ENCODE measurements at places on chromosomes 11 and 22.

- no peak for DNase-seq
Observed at GRCh38 chr22:30221121-30221992, 25.2 kb downstream of the LIF start.

- DNase-seq = no peak
Observed at GRCh38 chr11:93735627-93736026, 5.7 kb downstream of the TAF1D start.

GRCh38 chr11:124415356-124415923 lies 9.2 kb downstream of the OR8B4 start:
- DNase-seq = peak; percentile 33

GRCh38 chr11:47400768-47401279 lies 7.6 kb upstream of the SLC39A13 start:
- no peak for DNase-seq

- DNase-seq = no peak
Observed at GRCh38 chr11:7495882-7496551, 10.7 kb downstream of the OLFML1 start.

DNA sequence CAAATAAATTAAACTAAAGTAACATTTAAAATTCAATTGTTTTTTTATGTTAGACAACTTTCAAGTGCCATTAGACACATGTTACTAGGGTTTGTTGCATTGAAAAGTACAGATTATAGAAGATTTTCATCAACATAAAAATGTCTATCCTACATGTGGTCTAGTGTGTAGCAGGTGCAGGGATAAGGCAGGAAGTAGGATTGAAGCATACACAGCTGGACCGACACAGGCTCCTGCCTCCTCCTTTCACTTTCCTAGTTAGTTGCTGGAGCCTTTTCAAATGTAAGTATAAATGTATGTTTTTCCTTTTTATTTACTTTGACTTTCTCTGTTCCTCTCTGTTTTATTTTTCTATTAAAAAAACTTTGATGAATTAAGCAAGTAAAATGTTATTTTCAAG lies 246.9 kb upstream of the LUZP2 start:
- no peak for DNase-seq

DNA sequence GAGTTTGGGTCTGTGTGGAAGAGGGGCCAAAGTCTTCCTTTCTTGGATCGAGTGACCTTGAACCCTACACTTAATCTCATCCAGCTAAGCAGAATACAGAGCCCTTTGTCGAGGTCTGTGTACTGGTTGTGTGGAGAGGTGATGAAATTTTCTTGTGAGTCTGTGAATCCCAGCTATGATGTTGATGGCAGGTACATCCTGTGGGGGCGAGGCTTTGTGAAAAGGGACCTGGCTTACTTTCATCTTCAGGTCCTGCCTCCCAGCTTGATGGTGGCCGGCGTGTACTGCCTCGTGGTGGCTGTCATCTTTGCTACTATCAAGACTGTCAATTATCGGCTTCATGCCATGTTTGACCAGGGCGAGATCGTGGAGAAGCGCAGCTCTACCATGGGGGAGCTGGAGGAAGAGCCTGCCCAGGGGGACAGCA lies 1.0 kb downstream of the PCNX3 start:
- DNase-seq = no peak

GRCh38 chr11:1151366-1152315 lies 6.1 kb upstream of the MUC5AC start:
- no peak for DNase-seq

GRCh38 chr11:110121204-110121603 lies 28.0 kb downstream of the ZC3H12C start:
- no peak for DNase-seq

- peak; percentile 94 for DNase-seq
Observed at GRCh38 chr11:89490981-89491690, at the start of gene NOX4. Gene NOX4 (minus strand): TSS chr11:89491375. CDS start chr11:89491246, 129 bp downstream.

- DNase-seq = no peak
Observed at GRCh38 chr11:7320306-7320705, 68.6 kb downstream of the SYT9 start.

GRCh38 chr11:65133724-65134123 lies 595 bp downstream of the SYVN1 start:
- DNase-seq = no peak

GRCh38 chr11:1116104-1116503 lies 41.4 kb downstream of the MUC2 start:
- DNase-seq = no peak

GRCh38 chr11:61162092-61162941 lies 1.1 kb upstream of the VPS37C start:
- DNase-seq = no peak

DNA sequence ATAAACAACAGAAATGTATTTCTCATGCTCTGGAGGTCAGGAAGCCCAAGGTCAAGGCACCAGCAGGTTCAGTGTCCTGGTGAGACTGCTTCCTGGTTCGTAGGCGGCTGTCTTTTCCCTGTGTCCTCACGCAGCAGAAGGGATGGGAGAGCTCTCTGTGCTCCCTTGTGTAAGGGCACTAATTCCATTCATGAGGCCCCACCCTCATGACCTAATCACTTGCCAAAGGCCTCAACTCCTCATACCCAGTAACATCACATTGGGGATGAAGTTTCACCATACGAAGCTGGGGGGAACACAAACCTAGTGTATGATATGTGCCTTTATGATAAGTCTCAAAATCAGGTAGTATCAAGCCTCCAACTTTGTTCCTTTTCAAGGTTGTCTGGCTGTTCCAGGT lies 38.6 kb upstream of the PANX2 start:
- DNase-seq = no peak

GRCh38 chr11:35005141-35005780 lies 88.8 kb downstream of the PDHX start:
- no peak for DNase-seq

GRCh38 chr11:112219476-112220232 lies 6.6 kb upstream of the PTS start:
- peak; percentile 67 for DNase-seq

- no peak for DNase-seq
Observed at GRCh38 chr11:132466983-132467382, 1065.3 kb downstream of the OPCML start.

GRCh38 chr22:37647928-37648327 lies 8.5 kb downstream of the SH3BP1 start:
- no peak for DNase-seq

DNA sequence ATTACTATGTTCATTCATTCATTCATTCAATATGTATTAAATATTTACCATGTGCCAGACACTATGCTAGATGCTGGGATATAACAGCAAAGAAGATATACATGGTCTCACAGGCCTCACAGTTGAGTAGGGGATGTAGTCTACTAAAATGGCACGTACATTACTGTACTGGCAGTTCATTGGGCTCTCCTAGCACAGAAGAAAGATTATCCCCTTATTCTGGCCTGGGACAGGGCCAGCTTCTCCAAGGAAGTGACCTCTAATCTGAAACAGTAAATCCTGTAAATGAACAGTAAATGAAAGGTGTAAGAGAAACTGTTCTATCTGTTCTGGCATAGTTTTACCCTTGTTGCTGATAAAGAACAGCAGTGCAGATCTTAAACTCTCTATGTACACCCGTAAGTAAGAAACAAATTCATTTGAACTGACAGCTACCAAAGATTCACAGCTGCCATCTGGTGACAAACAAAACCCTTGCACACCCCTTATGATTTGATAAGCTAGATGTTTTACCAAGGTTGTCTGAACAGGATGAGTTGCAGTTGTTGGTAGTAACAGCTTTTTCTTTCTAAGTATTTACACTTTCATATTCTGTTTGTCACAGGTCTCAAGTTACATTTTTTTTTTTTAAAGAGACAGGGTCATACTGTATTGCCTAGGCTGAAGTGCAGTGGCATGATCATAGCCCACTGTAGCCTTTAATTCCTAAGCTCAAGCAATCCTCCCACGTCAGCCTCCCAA lies 263.1 kb downstream of the TMEM135 start:
- peak; percentile 7 for DNase-seq

DNA sequence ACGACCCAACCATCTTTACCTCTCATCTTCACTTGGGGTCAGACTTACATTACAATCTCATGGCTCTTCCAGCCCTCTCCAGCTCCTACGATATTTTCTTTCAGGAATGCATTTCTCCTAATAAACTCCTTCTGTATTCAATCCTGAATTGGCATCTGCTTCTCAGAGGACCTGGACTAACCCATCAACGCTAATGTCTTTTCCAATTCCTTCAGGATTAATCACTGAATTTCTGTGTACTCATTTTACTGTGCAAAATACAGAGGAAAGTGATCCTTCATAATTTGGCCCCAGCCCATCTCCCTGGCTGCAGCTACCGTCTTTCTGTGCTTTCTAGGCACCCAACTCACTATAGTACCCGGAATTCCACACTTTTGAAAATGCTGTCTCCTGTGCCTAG lies 239.2 kb downstream of the METTL15 start:
- DNase-seq = no peak

DNA sequence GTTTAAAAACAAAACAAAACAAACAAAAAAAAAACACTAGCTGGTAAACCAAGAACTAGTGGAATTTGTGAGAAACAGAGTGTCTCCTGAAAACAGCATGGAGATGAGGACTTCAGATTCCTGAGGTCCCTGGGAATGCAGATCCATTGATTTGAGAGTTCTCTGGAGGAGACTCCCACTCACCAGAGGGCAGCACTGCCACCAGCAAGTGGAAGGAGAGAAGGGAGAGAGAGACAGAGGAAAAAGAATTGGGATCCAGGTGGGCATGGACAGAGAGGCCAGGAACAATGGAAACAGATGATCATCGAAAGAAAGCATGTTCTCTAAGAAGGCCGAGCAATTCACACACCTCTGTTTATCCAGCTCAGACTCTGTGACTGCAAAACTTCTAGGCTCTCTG lies 31.8 kb downstream of the ETS1 start:
- no peak for DNase-seq

- DNase-seq = no peak
Observed at GRCh38 chr11:123702139-123702538, 39.3 kb downstream of the ZNF202 start.

- DNase-seq = peak; percentile 50
Observed at GRCh38 chr11:59429924-59430516, 3.8 kb upstream of the OR5A2 start.

- DNase-seq = no peak
Observed at GRCh38 chr11:101091781-101092180, 37.8 kb downstream of the PGR start.

DNA sequence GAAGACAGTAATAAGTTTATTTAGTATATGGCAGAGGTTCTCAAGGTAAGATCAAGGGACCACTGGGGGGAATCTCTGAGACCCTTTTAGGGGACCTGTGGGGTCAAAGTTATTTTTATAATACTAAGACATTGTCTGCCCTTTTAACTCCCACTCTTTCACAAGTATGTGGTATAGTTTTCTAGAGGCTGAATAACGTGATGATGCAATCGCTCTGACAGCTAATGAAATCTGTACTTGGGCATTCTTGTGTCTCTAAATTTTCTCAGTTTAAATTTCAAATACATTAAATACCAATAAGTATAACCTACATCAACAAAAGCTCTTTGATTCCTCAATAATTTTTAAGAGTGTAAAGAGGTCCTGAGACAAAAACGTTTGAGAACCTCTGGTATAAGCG lies 147.9 kb downstream of the ATG16L2 start:
- DNase-seq = no peak

DNA sequence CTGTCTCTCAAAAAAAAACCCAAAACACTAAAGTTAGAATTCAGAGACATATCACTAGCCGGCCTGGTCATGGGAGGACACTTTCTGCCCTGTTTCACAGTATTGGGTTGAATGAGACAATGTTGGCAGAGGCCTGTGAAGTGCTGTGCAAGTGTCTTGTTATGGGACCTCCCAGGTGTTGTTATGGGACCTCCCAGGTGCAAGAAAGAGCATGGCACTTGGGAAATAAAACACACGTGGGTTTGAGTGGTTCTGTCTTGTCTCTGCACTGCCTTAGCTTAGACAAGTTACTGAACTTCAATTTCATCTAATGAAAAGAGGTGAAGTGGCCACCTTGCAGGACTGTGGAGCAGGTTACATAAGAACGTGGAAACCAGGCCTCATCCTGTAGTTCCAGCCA lies 28.9 kb upstream of the RAB1B start:
- no peak for DNase-seq

DNA sequence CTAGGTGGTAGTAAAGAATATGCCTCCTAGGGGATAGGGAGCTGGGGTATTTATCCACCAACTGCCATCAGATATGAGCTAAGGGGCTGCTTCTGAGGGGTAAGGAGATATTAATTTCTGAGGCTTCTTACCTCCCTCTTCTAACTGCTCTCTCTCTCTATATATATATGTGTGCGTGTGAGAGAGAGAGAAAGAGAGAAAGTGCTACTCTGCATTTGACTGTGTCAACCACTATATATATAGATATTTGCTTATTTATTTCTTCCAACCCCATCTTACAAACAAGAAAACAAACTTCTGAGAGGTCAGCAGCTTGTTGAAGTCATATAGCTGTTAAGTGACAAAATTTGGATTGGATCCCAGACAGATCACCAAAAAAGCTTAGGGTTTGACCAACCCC lies 5.9 kb upstream of the HEPACAM start:
- DNase-seq = no peak

GRCh38 chr11:72975778-72976521 lies 161.7 kb downstream of the ATG16L2 start:
- no peak for DNase-seq

GRCh38 chr11:134417871-134418840 lies 6.1 kb upstream of the B3GAT1 start:
- DNase-seq = no peak

- DNase-seq = peak; percentile 60
Observed at GRCh38 chr11:67389477-67389876, 2.3 kb upstream of the RAD9A start.

GRCh38 chr22:31295360-31295759 lies 3.1 kb upstream of the PIK3IP1 start:
- DNase-seq = no peak

DNA sequence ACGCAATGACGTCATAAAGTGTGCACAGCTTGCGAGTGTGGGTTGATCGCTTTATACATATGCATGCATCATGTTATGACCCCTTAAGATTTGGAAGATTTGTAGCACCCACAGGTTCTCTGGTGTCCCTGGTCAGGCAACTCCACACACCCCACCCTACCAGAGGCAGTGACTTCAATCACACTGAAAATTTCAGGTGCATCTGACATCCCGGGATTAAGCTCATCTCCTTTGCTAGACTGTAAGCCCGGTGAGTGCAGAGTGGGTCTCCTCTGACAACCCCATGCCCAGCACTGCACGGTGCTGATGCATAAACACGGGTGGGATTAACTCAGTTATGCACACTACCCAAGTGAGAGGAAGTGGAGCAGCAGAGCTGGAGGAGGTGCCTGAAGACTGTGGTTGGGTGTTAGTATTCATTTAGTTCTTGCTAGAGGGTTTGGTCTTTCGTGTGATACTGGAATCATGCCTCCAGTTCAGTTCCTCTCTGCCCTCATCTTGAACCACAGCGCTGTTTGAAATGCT lies 6.5 kb downstream of the ARSA start:
- DNase-seq = no peak

- DNase-seq = no peak
Observed at GRCh38 chr22:19533857-19534256, 9.6 kb upstream of the CLDN5 start.
